Activated CD4-positive, alpha-beta T cell treated with anti-CD3 and anti-CD28 coated beads for 24 hours (primary cell): ENCODE measurements at places on chromosomes 12 and 14.

DNA sequence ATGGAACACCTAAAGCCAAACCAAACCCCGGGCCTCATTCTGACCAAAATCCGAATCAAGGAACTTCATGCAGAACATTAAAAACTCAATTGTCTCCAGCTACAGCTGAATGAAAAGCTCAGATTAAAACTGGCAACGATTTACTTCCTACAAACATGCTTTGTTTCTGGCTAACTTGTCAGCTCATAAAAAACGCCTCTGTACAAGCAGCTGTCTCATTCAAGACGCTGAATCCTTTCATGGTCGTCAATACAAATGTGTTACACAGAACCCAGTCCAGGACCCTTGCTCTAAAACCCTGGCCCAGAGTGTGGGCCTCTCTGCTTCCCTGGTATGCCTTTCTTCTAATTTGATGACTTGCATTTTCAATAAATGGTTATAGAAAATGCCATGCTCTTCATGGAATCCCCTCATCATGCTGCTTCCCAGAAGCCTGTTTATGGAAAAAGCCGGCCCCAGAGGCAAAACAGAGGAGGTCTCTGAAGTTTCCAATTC lies 183.1 kb downstream of the PHLDA1 start:
- DNase-seq = no peak

GRCh38 chr14:66099931-66100330 lies 386.2 kb upstream of the CCDC196 start:
- no peak for DNase-seq

DNA sequence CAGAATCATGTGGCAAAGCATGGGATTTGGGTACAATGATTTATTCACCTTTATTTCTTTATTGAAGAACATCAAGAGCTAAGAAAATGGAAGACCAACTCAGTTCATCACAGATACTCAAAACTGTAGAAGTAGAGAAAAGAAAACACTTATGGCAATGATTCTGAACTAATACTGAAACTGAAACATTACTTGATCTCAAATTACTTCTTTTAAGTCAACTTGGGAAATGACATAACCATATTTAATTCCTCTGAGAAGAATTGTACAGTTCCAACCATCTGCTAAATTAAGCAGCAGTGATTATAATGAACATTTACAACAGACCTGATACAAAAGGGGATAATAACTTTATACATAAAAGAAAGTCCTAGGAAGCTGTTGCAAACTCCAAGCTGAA lies 466.5 kb downstream of the TMTC2 start:
- DNase-seq = no peak

DNA sequence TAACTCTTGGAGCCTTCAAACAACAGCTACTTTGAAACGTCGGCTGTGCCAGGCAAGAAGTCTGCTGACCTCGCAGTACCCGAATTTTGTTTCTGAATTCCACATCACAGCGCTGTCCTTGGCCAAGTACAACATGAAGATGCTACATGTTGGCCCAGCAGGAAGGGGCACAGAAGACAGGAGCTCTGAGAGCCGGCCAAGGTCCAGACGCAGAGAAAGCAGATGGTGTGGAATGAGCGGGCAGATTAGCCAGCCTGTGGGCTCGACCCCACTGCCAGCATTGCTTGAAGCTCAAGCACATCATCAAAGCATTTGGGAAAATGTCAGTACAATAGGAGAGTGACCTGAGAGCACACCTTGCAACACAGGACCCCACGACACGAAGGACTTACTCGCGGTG lies 64.5 kb downstream of the FZD10 start:
- DNase-seq = no peak
